ENCODE measurements at places on chromosomes 5 and 9. TPM values are rescaled to one million over a fixed set of nuclear protein-coding genes. Genes with fewer than 3 reads are reported as not detected.

MAST4 gene
- total RNA-seq, result 26.0 TPM

PCDHB3 gene
- 6.9 TPM for total RNA-seq

VAV2 gene
- total RNA-seq, result 42.2 TPM

MXD3 gene
- 4.1 TPM for total RNA-seq

CCDC152 gene
- not detected for total RNA-seq

ADAMTSL2 gene
- total RNA-seq, result 2.4 TPM

PCDHA11 gene
- 0.26 TPM for total RNA-seq

SPINK6 gene
- total RNA-seq, result not detected

IL13 gene
- not detected for total RNA-seq

- no peaks in the 10 kb centered on the region for H3K27me3 ChIP-seq
- DNase-seq, result no peak
- no peak overlapping the region for H3K4me3 ChIP-seq
- H3K27ac ChIP-seq, result no peak overlapping the region
Observed at GRCh38 chr5:145853781-145854376, 18.7 kb upstream of the PRELID2 start.

GRCh38 chr9:100430286-100430940, 3.5 kb downstream of the MSANTD3 start:
- H3K27ac ChIP-seq, result no peak overlapping the region
- H3K4me1 ChIP-seq, result peaks cover 10% of the 10 kb centered on the region
- no peak overlapping the region for H3K4me3 ChIP-seq

GRCh38 chr5:2810644-2811043, 59.2 kb upstream of the IRX2 start:
- no peak for DNase-seq
- H3K4me1 ChIP-seq, result no peaks in the 10 kb centered on the region

DNA sequence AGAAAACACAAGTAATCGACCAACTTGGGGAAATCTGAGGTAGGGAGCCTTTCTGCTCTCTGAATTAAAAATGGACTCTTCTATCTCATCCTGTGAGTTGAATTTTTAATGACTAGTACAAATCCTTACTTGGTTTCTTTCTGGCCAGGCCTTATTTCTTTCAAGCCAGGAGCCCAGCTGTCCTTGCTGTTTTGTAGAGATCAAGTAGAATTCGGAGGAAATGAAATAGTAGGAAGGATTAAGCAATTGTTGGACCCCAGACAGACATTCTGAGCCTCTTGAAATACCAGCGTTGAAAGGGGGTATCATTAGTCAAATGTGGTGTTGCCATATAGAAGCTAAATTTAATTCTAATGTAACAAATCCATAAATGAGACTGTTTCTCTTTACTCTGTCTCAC, 53.7 kb upstream of the SMIM15 start:
- no peak for DNase-seq
- no peaks in the 10 kb centered on the region for H3K27me3 ChIP-seq
- no peaks in the 10 kb centered on the region for H3K36me3 ChIP-seq
- H3K4me1 ChIP-seq, result no peaks in the 10 kb centered on the region
- no peak overlapping the region for H3K4me3 ChIP-seq

DNA sequence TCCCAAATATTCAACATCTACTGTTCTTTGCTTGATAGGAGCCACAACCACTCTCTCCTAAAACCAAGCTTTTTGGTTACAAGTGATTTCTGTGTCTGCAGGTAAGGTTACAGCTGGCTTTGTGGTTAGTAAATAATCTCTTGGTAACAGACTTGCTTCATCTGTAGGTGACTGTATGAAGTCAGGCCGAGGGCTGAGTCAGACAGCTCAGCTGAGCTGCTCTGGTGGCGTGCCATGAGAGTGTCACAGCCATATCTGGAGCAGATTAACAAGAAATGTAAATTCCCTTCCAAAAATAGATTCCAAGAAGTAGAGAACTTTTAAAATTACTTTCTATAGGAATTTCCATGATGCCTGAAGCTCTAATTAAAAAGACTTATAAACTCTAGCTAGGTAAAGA, 23.7 kb upstream of the TAS2R1 start:
- no peaks in the 10 kb centered on the region for H3K27me3 ChIP-seq
- H3K4me1 ChIP-seq, result no peaks in the 10 kb centered on the region
- no peak overlapping the region for H3K27ac ChIP-seq

DNA sequence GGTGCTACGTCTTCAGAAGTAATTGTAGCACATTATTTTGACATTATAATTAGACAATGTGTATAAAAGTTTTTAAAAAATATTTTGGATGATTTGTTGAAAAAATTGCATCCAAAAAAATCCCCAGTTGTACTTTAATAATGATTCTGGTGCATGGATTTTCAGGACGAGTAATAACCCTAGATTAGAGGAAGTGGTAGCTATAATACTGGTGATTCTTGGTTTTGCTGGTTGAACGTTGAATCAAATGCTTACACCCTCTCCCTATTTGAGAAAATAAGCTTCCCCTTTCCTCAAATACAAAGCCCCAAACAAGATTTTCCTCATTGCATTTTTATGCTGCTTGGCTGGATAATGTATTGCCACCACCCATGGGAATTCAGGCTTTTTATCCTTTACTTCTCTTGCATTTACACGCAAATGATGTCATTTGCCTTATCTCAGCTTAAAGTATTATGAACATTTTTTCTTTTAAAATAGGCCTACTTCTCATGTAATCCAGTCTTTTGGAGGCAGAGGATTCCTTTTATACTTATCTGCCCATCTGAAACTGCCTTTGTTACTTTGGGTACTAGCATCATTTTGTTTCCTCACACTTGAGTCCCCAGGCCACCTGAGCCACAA, 86.3 kb downstream of the UBE2R2 start:
- H3K4me3 ChIP-seq, result no peak overlapping the region
- H3K27ac ChIP-seq, result no peak overlapping the region
- H3K27me3 ChIP-seq, result no peaks in the 10 kb centered on the region
- H3K36me3 ChIP-seq, result no peaks in the 10 kb centered on the region
- DNase-seq, result no peak

DNA sequence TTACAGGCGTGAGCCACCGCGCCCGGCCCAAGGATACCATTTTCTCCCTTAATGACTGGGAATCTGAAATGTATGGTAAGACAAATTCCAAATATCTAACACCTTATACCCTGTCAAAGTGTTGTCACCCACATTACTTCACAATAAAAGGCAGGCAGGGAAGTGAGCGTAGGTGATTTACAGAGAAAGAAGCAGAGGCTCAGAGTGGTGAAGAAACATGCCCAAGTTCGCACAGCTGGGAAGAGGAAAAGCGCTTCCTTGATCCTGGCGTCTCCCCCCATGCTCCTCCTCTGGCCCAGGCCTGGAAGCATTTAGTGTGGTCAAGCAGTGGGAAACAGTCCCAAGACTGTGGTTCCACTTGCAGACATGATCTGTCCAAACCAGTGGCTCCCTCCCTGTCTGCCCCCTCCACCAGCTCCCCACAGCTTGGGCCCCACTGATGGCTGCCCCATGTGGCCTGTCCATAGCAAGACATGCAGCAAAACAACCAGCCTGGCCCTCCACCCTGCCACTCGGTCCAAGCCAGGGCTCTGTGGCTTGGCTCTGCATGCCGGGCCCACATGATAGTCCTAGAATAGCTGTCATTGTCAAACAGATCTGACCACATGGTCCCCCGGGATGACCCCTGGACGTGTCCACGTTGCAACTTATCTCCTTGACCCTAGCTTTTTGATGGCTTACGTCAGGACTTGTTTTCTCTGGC, 107.2 kb downstream of the TTLL11 start:
- no peaks in the 10 kb centered on the region for H3K36me3 ChIP-seq
- H3K27ac ChIP-seq, result no peak overlapping the region
- no peaks in the 10 kb centered on the region for H3K27me3 ChIP-seq
- DNase-seq, result no peak
- no peak overlapping the region for H3K4me3 ChIP-seq

DNA sequence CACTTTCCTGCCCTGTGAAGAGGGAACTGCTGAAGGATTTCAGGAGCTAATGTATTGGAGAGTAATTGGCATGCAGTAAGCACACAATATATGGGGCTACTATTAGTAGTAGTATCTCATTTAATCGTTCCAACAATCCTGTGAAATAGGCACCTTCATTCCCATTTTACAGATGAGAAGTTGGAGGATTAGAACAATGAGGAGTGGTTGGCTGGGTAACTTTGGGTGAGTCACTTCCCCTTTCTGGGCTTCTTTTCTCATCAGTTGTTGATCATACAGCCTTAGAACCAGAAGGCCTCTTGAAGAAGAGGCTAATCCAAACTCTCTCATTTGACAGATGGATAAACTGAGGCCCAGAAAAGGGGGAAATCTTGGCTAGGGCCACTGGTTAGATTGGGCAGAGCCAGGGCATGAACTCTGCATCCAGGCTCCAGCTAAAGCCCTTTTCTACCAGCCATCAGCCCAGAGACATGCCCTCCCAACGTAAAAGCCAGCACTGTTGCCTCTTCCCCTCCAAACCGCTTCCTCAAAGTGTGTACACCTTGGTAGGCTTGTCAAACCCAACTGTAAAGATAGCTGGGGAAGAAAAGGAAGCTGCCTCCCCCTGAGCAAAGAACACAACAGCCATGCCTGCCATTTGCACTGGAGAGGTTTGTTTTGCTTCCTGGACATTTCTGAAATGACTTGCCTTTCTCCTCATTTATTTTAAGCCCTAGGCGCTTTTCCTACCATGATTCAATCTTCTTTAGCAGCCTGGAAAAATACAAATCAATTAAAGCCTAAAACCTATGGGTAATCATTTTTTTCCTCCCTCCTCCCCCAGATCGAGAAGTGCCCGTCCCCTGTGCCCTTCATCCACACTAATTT, 992 bp downstream of the SPACA9 start:
- H3K27ac ChIP-seq, result peak overlapping the region; percentile 81
- H3K36me3 ChIP-seq, result no peaks in the 10 kb centered on the region
- DNase-seq, result no peak
- H3K27me3 ChIP-seq, result no peaks in the 10 kb centered on the region
- H3K4me3 ChIP-seq, result no peak overlapping the region
- H3K4me1 ChIP-seq, result no peaks in the 10 kb centered on the region

- H3K27me3 ChIP-seq, result no peaks in the 10 kb centered on the region
- no peaks in the 10 kb centered on the region for H3K36me3 ChIP-seq
- H3K4me3 ChIP-seq, result no peak overlapping the region
- DNase-seq, result no peak
- H3K27ac ChIP-seq, result no peak overlapping the region
Observed at GRCh38 chr5:132022737-132023136, 11.3 kb upstream of the ACSL6 start.

DNA sequence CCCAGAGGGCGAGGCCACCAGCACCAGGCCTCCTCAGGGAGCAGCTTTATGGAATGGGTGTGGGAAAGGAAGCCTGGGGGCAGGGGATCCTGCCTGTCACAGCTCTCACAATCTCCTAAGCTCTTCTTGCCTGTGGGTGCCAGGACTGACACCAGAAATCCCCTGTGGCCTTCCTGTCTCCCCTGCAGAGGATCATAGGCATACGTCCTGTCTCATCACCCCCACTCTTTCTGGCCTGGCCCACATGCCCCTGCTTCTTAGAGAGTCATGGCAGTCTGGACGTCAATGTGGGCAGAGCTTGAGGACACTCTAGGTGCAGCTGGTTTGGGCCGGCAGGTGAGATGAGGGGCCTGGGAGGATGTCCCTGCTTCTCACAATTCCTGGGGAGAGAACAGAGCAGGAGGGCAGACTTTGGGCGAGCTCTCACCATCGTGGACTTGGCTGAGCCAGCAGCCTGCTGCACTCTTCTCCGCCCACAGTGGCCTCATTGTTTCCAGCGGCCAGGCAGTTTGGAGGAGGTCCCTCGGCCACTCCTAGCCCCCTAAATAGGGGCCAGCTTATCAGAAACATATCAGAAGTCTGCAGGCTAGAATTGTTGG, 67.3 kb upstream of the ZFR start:
- no peaks in the 10 kb centered on the region for H3K27me3 ChIP-seq
- DNase-seq, result no peak
- H3K4me1 ChIP-seq, result peaks cover 4% of the 10 kb centered on the region
- H3K36me3 ChIP-seq, result no peaks in the 10 kb centered on the region
- H3K27ac ChIP-seq, result no peak overlapping the region

- H3K36me3 ChIP-seq, result no peaks in the 10 kb centered on the region
- no peak overlapping the region for H3K27ac ChIP-seq
- no peak overlapping the region for H3K4me3 ChIP-seq
Observed at GRCh38 chr5:155919725-155920124, 407.2 kb upstream of the SGCD start.

DNA sequence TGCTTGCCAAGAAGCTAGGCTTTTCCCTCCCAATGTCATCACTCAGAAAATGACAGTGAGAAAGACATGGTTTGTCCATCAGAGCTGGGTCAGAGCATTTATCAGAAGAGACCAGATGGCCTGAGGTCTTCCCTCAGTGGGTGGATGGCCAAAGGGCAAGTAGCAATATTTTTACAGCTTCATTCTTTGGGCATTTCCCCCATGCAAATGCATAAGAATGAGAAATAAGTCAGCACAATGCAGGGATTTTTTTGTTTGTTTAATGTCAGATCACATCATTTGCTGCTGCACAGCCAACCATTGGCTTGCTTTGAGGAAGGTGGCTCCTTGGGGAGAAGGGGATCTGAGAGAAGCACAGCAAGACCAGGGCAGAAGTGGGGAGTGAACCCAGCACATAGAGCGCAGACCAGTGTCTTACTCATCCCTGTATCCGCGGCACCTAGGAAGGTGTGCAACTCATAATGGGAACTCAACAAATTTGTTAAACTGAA, 209.6 kb downstream of the SEMA6A start:
- H3K36me3 ChIP-seq, result no peaks in the 10 kb centered on the region
- H3K27me3 ChIP-seq, result no peaks in the 10 kb centered on the region
- no peaks in the 10 kb centered on the region for H3K4me1 ChIP-seq
- DNase-seq, result no peak
- no peak overlapping the region for H3K4me3 ChIP-seq

GRCh38 chr9:122122903-122123632, 30.0 kb upstream of the TTLL11 start:
- H3K27me3 ChIP-seq, result no peaks in the 10 kb centered on the region
- H3K27ac ChIP-seq, result no peak overlapping the region
- peak; percentile 64 for DNase-seq
- no peaks in the 10 kb centered on the region for H3K4me1 ChIP-seq
- H3K4me3 ChIP-seq, result no peak overlapping the region
- no peaks in the 10 kb centered on the region for H3K36me3 ChIP-seq

GRCh38 chr5:133051542-133052316, at the start of gene HSPA4:
Gene HSPA4, plus strand, starts transcription at chr5:133052013. Its CDS starts 238 bp downstream, at chr5:133052251.
- peak within 1 kb of the TSS; percentile 100 for H3K27ac ChIP-seq
- peaks cover 5% of the 10 kb centered on the region for H3K4me1 ChIP-seq
- H3K36me3 ChIP-seq, result no peaks in the 10 kb centered on the region
- peak within 1 kb of the TSS; percentile 73 for H3K4me3 ChIP-seq
- H3K27me3 ChIP-seq, result no peaks in the 10 kb centered on the region
